Posterior vena cava (tissue), 2 donors: ENCODE measurements at places on chromosomes 16 and 17. TPM values are rescaled to one million over a fixed set of nuclear protein-coding genes. Genes with fewer than 3 reads are reported as not detected.

SLC9A5 gene
- 0.57 TPM for total RNA-seq

GRCh38 chr16:20610211-20610891 is 34.2 kb upstream of the ACSM2B start:
- DNase-seq: no peak

GRCh38 chr16:2152695-2153506 is 2.7 kb upstream of the TRAF7 start:
- no peak for DNase-seq

DNA sequence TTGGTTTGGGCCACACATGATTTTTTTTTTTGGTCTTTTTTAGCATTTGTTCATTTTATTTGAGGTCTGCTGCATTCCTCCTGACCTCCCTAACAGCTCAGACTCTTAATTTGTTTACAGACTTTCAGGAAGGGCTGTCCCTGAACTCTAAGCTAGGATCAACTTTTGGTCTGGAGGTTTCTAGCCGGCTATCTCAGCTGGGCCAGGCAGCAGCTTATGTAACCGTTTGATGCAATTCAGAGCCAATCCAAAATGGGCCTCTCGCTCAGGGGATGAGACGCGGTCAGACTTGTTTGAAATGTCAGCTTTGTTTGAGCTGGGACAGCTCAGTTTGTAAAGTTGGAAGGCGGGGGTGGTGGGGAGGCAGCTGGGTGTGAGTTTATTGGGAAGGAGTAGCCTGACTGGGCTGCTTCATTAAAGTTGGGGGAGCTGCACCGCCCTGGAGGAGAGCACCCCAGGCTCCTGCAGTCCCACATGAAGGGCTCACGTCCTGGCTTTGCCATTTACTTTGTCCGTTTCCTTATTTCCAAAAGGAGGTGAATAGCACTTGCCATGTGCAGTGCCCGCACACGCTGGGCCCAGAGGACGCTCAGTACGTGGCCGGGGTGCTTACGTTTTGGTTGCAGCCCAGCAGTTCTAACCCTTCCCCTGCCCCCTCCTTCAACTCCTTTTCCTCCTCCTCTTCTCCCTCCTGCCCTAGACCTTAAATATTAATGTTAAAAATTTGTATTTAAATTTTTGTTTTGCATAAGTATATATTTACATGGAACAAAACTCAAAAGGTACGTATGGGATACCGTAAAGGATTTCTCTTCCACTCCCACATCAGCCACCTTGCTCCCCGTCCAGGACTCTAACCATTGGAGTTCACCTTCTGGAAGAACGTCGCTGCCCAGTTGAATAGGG is 121.2 kb downstream of the SNX29 start:
- peak; percentile 76 for DNase-seq

- DNase-seq: no peak
Measured at GRCh38 chr16:51405361-51405760, 254.3 kb upstream of the SALL1 start.

GRCh38 chr17:47949946-47950345 is 7.7 kb downstream of the PRR15L start:
- no peak for DNase-seq

- no peak for DNase-seq
Measured at GRCh38 chr17:76498876-76499251, 2.4 kb downstream of the RHBDF2 start.

HNF1B gene
- not detected for total RNA-seq

DNA sequence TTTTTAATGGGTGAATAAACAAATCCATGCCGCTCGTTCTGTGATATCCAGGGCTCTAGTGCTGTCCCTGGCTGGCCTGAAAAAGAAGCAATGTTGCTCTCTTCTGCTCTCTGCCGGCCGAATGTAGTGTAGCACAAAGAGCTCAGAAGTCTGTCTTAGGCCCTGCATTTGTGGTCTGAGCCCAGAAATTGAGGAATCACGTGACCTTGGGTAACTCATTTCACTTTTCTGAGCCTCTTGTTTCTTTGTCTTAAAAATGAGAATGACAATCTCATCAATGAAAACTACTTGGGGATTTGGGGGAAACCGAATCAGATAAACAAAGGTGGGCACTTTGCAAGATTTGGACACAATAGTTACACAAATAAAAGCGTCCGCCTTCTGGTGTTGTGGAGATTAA is 381.6 kb upstream of the ASIC2 start:
- peak; percentile 87 for DNase-seq

DNA sequence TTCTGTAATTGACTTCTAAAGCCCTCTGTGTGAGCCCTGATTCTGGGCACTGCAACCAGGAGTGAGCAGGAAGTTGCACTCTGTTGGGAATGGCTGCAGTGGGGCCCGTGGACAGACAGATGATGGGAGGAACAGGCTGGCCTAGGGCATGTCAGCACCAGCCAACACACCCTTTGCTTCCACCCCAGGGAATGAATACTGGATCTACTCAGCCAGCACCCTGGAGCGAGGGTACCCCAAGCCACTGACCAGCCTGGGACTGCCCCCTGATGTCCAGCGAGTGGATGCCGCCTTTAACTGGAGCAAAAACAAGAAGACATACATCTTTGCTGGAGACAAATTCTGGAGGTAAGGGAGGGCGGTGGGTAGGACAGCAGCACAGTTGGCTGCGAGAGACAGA is 10.8 kb upstream of the LPCAT2 start:
- no peak for DNase-seq
